ENCODE measurements at places on chromosomes 13 and 19.

DNA sequence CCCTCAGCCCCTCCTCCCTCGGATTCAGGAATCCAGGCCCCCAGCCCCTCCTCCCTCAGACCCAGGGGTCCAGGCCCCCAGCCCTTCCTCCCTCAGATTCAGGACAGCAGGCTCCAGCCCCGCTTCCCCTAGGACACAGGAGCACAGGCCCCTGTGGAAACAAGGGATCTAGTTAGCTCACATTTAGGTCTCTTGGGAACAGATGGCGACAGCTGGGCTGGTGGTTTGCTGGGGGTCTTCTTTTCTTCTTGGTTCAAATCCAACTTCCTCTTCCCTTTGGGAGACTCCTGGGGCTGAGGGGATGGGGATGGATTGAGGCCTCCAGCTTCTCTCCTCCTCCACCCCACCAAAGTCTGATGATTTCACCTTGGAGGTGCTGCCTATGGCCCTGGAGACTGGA, 19.6 kb downstream of the ZNF575 start:
- DNase-seq = no peak

GRCh38 chr19:13841086-13841961, 35.6 kb upstream of the NANOS3 start:
- no peak for DNase-seq

GRCh38 chr13:110301606-110302553, 5.1 kb downstream of the COL4A1 start:
- no peak for DNase-seq

DNA sequence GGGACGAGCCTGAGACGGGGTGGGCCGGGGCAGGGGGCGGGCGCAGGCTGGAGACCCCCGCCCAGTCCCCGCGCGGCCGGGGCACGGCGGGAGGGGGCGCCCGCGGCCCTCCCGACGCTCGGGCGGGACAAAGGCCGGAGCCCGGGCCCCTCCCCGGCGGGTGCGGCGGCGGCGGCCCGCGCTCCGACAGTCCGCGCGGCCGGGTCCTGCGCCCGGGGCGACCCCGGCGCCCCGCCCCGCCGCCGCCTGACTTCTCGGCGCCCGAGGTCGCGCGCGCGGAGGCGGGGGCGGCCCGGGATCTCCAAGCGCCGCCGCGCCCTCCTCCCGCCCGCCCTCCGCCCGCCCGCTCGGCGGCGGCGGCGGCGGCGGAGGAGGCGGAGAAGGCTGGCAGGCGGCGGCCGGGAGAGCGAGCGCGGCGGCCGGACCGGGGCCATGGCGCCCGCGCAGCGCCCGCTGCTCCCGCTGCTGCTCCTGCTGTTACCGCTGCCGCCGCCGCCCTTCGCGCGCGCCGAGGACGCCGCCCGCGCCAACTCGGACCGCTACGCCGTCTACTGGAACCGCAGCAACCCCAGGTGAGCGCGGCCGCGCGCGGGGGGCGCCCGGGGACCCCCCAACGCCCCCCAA, at the start of gene EFNA2:
Gene EFNA2, plus strand, starts transcription at position 137 of the 624 bp plus-strand sequence. Its CDS starts 296 bp downstream, at position 433.
- DNase-seq = no peak

- DNase-seq = no peak
These were observed 633.9 kb upstream of the MIR17HG start for GRCh38 chr13:90713441-90714133.

GRCh38 chr13:30256713-30257467, 50.5 kb downstream of the KATNAL1 start:
- DNase-seq = no peak

DNA sequence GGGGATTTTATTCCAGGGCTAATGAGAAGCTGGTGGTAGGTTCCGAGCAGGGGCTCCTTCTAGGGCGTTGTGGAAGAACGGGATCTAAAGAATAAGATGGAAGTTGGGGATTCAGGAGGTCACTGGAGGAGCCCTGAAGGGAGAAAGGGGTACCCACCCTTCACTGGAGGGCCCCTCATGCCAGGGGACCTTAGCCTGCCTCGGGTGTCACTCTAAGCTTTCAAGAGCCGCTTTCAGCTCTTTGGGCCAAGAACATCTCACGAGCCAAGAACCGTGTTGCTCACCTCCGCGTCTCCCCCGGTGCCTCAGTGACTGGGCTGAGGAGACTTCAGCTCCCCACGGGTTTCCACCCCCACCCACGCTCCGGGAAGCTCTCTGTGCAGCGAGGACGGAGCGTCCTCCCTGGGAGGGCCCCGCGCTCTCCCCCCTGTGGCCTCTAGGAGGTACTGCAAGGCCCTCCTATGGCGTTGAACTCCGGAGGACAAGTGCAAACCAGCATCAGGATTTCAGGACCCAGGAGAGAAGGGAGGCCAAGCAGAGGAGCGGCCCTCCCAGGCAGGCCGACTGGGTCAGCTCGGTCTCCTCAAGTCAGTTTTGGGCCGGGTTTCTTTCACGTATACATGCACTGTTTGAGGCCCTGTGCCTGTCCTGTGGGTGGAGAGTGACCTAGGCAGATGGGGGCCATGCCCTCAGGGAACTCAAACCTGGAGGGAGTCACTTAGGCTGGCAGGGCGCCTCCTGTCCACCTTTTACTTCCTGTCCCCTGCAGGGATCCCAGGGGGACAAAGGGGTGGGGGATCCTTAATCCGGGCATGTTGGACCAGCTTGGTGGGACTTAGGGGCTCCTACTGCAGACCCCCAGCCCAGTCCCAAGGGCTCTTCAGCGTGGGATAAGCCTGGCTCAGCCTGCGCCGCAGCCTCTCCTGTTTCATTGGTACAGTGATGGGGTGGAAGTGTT, 5.1 kb upstream of the KRTDAP start:
- peak; percentile 51 for DNase-seq

GRCh38 chr13:97757807-97758206, 195.7 kb upstream of the IPO5 start:
- no peak for DNase-seq

- DNase-seq = no peak
These were observed 281.3 kb downstream of the MTUS2 start for GRCh38 chr13:29101409-29101808.

DNA sequence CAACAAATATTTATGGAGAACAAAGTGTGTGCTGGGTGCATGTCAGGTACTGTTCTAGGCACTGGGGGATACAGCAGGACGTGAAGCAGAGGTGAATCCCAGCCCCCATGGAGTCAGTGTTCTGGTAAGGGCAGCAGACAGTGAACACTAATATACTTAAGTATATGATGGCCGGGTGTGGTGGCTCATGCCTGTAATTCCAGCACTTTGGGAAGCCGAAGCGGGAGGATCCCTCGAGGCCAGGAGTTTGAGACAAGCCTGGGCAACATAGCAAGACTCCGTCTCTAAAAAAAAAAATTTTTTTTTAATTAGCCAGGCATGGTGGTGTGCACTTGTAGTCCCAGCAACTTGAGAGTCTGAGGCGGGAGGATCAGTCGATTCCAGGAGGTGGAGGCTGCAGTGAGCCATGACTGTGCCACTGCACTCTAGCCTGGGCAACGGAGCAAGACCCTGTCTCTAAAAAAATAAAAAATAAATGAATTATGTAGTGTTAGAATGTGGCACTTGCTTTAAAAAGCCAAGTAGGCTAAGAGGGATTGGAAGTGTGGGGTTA, 22.6 kb downstream of the CHST8 start:
- DNase-seq = no peak

DNA sequence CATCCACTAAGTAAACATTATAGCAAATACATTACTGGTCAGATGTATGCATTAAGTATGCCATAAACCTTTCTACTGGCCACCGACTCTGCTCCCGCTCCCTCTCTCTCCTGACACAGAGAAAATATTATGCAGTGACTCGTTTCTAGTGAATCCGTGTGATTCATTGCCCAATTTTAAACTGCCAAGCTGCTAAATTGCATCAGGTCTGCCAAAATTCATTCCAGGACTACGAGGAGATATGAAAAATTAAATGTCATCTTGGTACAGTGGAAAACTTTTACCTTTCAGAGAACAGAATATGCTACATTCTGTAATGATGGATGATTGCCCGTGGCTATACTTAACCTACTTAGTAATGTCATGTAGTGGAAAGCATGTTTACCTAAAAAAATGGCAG, 368.8 kb upstream of the TSHZ3 start:
- DNase-seq = no peak

DNA sequence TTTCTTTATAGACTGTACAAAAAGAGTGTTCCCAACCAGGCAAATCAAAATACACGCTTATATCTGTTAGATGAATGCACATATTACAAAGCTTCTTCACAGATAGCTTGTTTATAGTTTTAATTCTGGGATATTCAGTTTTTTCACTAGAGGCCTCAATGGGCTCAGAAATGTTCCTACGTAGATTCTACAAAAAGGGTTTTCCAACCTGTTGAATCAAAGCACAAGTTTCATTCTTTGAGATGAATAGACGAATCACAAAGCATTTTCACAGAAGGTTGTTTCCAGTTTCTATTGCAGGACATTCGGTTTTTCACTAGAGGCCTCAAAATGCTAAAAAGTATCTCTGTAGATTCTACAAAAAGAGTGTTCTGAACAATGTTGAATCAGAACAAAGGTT, 1490.3 kb downstream of the UQCRFS1 start:
- no peak for DNase-seq

DNA sequence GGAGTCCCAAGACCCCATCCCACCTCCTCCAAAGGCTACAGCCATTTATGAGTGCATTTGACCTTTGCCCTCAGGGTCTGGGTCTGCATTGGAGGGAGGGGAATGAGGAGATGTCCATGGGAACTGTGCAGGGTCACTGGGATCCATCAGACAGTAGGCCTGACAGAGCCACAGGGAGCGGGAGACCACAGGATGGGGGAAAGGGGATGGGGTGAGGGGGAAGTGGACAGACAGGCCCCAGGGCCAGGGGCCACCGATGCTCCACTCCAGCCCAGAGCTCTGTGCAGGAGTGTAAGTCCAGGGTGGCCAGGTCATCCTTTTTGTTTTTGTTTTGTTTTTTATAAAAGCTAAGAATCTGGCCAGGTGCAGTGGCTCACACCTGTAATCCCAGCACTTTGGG, 82.5 kb downstream of the CHST8 start:
- DNase-seq = no peak

GRCh38 chr13:21078501-21078900, 17.1 kb upstream of the LATS2 start:
- no peak for DNase-seq

GRCh38 chr19:47310819-47311218, 1.2 kb downstream of the C5AR1 start:
- DNase-seq = peak; percentile 37

DNA sequence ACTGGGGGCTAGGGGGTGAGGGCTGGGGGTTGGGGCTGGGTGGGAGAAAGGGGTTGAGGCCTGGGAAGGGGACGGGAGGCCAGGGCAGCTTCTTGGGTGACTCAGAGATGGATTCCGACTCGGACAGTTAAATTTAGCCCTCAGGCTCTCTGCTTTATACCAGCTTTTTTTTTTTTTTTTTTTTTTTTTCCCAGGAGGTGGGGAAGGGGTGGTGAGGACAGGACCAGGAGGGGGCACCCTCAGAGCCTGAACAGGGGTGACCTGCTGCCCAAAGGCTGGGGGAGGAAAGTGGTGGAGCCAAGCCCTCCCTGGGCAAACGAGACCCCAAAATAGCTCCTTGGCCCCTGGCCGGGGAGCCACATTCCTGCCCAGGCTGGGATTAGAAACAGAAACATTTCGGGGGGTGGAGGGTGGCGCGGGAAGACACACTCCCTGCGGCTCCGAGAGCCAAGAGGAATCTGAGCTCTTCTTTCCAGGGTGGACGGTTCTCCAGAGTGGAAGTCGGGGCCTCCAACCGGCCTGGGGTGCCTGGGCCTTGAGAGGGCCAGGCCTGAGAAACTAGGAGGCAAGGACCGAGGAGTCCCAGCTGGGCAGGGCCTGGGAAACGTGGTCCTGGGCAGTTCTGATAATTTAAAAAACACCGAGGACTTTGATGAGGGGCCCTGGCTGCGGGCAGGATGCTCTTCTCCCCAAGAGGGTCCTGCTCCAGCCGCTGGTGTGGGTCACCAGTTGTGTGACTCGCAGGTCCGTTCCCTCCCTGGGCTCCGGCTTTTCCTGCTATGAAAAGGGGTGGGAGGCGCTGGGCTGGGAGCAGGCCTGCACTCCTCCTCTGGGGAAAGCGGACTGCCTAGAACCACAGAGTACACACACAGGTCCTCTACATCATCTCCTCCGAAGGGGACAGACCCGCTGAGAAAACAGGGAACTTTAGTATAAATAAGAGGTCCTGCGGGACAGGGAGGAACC, 813 bp upstream of the DMPK start:
- DNase-seq = no peak

- DNase-seq = no peak
These were observed 325.7 kb downstream of the RFC3 start for GRCh38 chr13:34143637-34144036.

DNA sequence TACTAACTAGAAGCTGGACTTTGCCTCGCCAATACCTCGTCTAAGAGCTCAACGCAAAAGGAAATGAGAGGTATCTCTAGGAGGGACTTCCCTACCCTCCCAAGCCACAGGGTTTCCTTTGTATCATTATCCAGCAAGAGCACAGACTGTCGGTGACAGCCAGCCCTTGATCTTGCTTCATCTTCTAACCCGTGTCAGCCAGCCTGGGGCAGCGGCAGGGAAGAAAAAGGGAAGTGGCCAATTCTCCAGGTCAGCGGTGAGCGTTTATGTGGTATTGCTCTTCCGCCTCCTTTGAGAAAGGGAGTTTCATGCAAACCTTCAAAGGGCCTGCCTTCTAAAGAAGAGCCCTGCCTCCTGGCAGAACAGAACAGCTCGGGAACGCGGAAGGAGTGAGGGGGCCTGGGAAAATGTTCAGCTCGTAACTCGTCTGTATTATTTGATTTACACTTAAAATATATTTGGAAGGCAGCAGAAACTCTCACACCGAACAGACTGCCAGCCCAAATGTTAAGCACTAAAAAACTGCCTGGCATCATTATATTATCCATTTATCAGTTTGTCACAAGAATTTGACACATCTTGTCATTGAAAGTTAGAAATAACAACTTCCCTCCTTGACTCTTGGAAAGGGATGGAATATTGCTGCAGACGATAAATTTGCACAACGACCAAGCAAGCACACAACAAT, 41.8 kb downstream of the EFNB2 start:
- no peak for DNase-seq

GRCh38 chr13:24307211-24308067, 1.9 kb upstream of the C1QTNF9 start:
- DNase-seq = peak; percentile 76

DNA sequence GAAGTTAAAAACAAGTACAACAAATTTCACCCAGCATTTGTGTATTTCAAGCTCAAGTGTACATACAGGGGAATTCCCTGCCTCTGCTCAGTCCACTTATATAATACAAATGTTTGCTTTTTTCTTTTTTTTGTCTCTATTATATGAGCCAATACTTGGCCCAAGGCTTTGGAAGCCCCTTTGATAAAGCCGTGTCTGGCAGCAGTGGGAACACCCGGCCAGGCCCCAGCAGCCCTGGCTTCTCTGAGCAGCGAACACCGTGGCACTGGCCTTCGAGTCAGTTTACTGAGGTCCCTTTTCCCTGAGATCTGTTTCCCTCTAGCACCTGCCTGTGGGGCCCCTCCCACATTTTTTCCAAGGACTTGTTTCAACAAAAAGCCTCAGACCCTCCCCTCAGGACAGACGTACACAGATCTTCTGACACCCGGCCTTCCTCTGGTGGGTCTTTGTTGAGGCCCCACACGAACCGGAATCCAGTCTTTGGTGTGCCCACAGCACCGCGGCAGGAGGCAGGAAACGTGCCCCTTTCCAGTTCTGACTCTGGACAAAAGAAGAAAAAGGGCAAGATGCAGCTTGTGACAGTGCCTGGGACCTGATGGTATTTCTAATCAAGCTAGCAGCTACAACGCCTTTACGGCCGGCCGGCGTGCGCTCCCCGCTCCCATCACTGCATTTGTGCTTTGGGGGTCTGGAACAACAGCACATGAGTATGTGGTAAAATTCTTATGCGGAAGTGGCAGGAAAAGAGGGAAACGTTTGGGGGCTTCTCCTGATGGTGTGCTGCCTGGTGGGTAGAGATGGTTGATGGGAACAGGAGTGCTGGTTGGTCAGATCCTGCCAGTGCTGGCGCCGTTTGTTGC, 13.8 kb downstream of the SIPA1L3 start:
- no peak for DNase-seq
